ENCODE measurements at places on chromosomes 13 and 19.

GRCh38 chr19:9857920-9858746, 23.0 kb downstream of the PIN1 start:
- no peak for DNase-seq

DNA sequence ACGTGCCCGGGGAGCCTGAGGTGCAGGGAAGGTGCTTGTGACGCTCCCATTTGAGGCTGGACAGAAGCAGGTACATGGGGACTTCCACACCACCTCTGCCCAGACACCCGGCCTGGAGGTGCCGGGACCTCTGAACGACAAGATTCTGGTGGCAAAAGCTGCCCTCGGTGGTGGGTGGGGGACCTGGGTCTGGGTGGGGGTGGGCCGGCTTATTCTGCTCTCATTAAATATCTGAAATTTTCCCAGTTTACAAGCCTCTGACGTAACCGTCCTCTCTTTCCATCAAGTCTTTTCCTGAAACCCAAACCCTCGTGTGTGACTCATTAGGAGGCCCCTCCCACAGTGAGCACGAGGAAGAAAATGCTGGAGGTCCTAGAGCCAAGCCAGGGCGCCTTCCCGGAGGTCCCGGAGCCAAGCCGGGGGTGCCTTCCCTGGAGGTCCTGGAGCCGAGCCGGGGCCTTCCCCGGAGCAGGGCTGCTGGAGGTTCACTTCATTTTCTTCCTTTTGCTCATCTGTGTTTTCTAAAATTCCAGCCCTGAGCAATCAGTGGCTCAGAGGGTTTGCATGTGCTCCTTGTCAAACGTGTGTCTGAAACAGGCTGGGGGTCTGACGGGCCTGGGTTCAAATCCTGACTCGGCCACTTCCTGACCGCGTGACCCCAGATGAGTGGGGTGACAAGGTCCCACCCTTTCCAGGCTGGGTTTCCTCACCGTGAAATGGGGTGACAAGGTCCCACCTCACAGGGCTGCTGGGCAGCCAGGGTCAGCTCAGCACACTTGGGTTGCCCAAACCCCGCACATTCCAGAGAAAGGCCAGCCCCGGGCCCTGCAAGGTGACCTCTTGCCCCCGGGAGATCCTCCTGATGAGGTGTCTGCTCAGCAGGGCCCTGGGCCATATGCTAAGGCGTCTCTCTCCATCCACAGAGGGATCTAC, 10.0 kb downstream of the CFD start:
- no peak for DNase-seq

DNA sequence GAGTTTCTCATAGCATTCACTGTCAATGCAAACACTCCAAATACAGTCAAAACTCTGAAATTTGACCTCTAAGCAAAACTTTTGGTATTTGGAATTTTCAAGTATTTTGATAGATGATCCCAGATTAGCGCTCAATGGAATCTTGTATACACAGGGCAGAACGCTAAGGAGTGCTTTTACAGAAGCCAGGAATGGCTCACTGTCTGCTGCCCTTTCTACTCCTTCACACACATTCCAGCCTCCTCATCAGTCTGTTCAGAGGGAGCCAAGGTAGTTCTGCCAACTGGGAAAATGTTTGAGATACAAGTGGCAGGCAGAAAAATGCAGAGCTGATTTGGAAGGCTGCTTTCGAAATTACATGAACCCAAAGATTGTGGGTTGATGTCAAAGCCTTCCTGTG, 4.4 kb upstream of the STARD13 start:
- DNase-seq: no peak

DNA sequence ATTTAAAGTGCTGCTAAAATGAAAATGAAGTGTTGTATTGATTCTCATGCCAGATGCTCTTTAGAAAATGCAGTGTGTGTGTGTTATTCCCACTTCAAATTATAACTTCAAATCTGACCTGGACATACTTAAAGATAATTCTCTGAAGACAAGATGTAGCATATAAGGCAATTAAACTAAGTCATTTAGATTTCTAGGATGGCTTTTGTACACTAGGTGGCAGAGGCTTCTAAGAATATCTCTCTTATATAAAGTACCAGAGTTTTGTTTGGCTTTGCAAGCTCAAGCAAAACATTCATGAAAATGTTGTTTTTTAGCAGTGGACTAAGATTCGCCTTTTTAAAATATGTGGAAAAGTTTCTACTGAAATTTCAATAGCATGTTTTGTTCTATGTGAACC, 407.2 kb downstream of the GPC5 start:
- DNase-seq: no peak

GRCh38 chr19:46813839-46814358, 25.5 kb upstream of the SLC1A5 start:
- DNase-seq: no peak

DNA sequence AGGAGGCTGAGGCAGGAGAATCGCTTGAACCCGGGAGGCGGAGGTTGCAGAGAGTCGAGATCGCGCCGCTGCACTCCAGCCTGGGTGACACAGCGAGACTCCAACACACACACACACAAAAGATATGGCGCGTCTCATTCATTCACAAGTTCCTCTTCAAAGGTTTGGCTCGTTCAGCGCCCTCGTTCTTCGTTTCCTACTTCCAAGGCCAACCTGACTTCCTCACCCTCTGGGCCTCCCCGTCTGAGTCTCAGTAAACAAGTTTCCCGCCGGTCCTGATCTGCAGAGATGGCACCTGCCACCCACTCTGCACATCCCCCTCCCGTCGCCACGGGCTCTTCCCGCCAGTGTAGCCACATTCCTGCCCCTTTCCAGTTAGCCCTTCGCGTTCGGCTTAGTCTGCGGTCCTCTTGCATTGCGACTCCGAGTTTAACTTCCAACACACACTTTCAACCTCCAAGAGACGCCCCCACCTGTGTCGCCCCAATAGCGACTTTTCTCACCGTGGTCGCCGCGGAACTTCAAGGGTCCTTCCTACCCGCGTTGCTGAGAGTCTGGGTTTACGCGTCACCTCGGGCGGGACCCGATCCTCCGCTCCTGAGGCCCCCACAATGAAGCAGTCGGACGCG, 1.3 kb upstream of the BSG start:
- no peak for DNase-seq

- no peak for DNase-seq
These were observed 22.7 kb upstream of the ASF1B start for GRCh38 chr19:14159059-14159458.

- DNase-seq: no peak
These were observed 87.3 kb upstream of the ABCC4 start for GRCh38 chr13:95388420-95389079.

DNA sequence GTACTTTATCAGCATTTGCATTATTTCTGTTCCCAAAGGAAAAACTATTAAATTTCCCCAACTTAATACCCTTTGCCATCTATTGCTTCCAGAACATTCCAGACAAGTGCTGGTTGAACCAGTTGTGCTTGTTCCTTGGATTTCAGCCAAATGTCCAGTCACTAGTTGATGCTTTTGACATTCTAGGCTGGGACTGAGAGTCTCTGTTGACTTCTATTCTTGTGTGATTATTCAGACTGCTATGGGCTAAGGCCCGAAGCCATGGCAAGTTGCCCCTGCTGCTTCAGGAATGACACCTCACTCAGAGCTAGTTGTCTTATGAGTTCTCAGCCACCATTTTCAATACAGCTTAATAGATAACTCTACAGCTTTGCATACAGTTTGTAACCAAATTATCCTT, 458.1 kb upstream of the ARGLU1 start:
- no peak for DNase-seq

GRCh38 chr13:28357911-28358433, 137.0 kb downstream of the FLT1 start:
- DNase-seq: no peak

GRCh38 chr13:36912369-36912768, 7.7 kb downstream of the SMAD9 start:
- DNase-seq: no peak
